ENCODE measurements at places on chromosomes 3 and 15.

- no peak for DNase-seq
These were observed 18.4 kb upstream of the CMTM7 start for GRCh38 chr3:32373276-32373675.

DNA sequence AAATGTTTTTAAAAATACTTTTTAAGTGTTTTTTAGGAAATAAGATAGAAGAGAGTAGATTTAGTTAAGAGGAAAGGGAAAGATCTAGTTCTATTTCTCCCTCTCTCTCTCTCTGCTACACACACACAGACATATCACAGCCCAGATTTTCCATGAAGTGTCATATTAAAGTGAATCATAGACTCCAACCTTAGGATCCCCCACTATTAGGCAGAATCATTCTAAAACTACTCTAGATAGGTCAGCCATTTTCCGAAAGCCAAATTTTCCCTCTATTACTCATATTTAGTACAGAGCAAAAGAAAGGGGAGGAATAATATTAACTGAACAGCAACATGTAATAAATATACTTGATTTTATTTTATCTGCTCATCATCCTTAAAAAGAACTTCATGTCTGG lies 45.1 kb upstream of the RSL24D1 start:
- DNase-seq, result no peak

DNA sequence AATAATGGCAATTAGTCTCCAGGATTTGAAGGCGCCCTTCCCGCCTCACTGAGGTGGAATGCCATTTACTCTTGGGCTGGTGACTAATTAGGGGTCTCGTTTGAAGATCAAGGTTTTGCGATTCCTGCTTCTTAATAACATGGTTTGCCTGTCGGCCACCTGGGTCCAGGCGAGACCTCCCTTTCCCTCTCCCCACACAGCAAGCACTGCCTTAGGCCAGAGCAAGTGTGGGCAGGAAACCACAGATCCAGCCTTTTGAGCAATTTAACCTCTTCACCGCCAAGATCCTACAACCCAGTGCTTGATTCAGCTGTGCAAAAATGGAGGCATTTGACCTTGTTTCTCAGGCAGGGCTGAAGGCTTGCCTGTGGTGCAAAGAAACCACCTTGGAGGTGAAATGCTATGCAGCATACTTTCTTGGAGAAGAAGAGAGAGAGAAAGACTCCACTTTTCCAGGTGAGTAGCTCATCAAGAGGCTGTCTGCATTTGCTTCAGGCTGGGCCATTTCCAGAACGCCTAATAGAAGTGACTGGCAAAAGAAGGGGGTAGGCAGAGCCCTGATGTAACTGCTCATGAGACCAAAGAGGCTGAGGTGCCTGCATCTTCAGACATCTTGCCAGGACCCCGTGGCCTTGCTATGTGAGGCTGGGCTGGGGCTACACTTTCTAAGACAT lies 34.1 kb upstream of the WNT5A start:
- DNase-seq, result no peak

GRCh38 chr3:193656878-193657282 lies 63.9 kb downstream of the OPA1 start:
- no peak for DNase-seq

GRCh38 chr3:182214416-182214815 lies 502.7 kb downstream of the SOX2 start:
- DNase-seq, result no peak

- DNase-seq, result no peak
These were observed 43.7 kb upstream of the GNB5 start for GRCh38 chr15:52234596-52235541.

- DNase-seq, result no peak
These were observed 464.3 kb upstream of the GRM7 start for GRCh38 chr3:6396631-6397030.

DNA sequence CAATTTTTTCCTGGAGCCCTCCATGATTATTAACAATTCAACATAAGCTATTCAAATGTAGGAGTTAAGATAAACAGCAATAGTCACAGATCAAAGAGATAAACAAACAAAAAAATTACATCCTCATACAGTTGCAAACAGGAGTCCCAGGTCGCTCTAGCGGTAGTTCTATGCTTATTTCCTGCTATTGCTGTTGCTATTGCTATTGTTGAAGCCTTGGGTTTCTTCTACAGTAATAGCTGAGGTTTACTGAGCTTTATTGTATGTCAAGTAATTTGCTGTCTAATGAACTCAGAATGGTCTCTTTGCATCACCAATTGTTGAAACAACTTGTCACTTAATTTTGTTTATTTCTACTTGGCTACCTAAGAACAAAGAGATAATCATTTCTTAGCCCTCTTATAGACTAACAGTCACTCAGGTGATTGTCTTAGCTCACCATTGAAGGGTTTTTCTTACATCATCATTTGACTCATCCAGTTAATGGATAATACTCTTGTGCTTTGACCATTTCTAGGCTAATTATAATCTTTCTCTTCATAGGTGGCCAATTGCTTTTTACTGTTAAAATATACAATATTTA lies 654.6 kb downstream of the MECOM start:
- no peak for DNase-seq

DNA sequence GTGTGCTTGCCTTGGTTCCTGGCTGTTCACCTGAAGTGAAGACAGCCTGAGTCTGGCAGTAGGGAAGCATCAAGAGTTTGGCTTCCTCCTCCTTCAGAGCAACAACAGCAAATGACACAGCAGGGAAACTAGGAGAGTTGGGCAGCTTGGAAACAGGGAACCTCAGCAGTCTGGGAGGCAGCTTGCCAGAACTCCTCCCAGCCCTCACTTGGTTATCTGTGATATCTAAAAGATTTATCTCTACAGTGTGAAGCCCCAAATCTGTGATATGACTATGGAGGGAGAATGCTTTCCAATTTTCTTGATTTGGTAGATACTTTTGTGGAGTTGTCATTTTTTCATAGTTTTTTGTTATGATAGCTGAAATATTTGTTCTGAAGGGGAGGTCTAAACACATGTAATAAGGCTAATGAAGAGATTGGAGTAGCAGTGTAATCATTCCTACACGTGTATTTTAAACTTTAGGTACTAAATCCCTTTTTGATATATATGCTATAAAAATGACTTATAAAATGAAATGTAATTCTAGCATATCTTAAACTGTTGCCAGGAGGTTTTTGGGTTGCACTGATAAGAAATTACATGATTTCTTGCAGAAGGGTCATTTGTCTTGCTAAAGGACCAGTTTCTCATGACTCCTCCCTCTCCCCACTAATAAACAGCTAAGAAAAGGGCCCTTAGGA lies 20.8 kb downstream of the UBE2E1 start:
- no peak for DNase-seq
